GM19239 (cell line): ENCODE measurements at places on chromosomes 3 and 15.

DNA sequence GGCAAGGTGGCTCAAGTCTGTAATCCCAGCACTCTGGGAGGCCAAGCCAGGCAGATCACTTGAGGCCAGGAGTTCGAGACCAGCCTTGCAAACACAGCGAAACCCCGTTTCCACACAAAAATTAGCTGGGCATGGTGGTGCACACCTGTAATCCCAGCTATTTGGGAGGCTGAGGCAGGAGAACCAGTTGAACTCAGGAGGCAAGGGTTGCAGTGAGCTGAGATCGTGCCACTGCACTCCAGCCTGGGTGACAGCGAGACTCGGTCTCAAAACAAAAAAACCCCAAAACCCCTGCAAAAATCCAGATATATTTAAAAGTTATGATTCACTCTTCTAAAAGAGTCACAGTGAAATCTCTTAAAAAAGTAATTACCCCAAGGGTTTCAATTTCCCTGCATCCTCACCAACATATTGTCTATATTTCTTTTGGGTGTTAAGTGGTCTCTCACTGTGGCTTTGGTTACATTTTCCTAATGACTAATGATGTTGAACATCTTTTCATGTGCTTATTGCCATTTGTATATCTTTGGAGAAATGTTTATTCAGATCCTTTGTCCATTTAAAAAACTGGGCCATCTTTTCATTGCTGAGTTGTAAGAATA, 73.2 kb upstream of the UBP1 start:
- DNase-seq = no peak

GRCh38 chr15:66701422-66702034, 508 bp upstream of the SMAD6 start:
- peak; percentile 43 for DNase-seq

DNA sequence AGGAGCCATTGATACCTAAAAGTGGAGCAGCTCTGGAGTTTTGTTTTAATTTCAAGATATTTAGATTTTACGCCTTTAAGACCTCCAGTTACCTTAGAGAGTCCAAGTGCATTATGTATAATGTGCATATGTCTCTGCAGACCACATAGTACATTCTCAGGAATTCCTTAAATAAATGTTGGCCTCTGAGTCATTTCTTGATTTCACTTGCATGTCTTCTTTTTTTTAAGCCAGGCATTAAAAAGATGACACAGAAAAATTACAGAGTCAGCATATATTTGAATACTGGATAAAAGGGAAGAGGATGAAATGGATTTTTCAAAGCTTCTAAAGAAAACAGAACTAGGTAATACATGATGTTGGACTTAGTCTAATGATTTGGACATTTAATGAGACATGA, 125.2 kb downstream of the TMCO5A start:
- no peak for DNase-seq

GRCh38 chr3:54376939-54377578, 254.7 kb downstream of the CACNA2D3 start:
- DNase-seq = no peak

GRCh38 chr15:76988867-76989780, 5.8 kb upstream of the PSTPIP1 start:
- DNase-seq = no peak

GRCh38 chr3:174620138-174620537, 239.0 kb upstream of the NAALADL2 start:
- DNase-seq = no peak

DNA sequence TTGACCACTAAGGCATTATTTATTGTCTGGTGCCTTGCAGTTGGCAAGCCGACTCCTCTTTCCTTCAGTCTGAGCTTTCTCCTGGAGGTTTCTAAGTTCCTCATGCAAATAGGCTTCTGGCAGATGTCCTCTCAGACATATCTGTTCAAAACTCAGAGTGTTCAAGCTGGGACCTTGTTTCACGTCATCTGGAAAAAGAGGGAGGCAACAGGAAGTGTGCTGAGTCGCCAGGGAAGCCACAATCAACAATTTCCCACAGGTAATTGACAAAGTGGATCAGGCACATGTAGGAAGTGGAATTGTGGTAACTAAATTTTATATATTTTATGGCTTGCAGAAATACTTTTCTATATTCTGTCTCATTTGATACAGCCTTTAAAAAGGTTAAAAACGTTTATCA, 14.6 kb downstream of the SCG5 start:
- no peak for DNase-seq

DNA sequence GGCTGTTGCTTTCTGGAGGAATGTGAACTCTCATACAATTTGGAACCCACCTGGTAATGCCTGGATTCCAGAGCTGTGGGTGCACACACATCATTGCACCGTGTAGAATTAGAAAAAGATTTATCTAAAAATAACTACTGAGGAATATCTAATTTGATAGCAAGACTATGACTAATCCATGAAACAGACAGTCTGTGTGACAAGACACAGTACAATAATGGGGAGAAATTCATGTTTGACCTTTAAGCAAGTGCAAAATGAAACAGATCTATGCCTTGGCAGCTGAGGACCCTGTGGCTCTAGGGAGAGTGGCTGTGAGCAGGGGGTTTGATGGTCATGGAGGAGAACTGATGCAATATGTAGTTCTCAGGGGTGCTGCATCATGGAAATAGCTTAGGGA, 7.9 kb upstream of the DOCK3 start:
- DNase-seq = no peak

GRCh38 chr3:141328286-141329166, 39.8 kb upstream of the ZBTB38 start:
- DNase-seq = no peak

- no peak for DNase-seq
These were observed 639.4 kb upstream of the NAALADL2 start for GRCh38 chr3:174219738-174220137.

- DNase-seq = no peak
These were observed 3.1 kb downstream of the SLC15A2 start for GRCh38 chr3:121897296-121897695.

DNA sequence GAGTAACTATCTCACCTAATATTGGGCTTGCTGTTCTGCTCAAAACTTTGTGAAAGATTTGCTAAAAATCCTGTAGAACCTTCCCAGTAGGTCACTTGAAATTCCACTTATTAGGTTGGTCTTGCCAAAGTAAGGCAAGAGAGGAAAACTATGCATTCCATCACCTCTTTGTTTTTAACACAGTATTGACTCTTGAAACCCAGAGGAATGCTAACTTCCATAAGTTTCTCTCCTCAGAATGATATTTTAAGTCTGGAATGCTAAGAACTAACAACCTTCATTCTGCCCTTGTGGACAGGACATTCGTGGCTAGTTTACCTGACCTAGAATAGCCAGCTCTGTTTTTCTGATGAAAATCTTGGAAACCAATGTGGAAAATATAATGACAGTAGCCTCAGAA, 154.5 kb downstream of the TMCO5A start:
- no peak for DNase-seq

DNA sequence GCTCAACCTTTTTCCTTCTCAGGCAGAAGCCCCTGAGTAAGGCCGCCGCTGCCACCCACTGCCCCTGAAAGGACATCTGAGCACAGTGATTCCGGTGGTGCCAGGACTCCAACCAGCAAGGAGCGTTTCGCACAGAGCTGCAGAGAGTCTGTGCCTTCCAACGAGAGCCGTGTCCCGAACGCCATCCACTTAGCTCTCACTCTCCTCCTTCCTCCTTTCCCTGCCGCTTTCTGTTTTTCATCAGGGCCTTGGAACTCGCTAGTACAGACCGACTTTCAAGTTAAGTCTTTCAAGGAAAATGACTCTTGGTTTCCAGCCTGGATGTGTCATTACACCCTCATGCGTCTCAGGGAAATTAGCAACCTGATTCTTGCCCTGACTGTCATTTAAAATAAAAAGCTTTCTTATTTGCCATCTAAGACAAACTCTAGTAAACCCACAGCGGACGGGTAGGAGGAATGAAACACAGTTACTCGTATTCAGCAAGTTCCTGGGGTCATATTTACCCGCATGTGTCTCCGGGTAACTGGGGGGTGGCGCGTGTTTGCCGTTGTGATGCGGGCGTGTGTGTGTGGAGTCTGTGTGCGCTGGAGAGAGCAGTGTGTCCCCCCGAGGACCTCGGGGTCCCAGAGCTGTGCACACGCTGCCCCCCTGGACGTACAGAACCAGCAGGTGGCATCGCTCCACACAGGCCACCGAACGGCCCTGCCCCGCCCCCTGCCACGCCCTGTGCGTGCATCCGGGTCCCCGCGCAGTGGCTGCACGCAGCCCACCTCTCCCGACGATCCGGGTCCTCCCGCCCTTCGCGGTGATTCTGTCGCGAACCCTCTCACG, 30.4 kb upstream of the ALDH1A3 start:
- DNase-seq = peak; percentile 46

GRCh38 chr15:70242951-70243685, 145.4 kb upstream of the TLE3 start:
- DNase-seq = no peak

GRCh38 chr3:195801251-195802183, 10.2 kb downstream of the MUC4 start:
- no peak for DNase-seq

GRCh38 chr3:34225821-34226366, 427.5 kb downstream of the PDCD6IP start:
- no peak for DNase-seq

DNA sequence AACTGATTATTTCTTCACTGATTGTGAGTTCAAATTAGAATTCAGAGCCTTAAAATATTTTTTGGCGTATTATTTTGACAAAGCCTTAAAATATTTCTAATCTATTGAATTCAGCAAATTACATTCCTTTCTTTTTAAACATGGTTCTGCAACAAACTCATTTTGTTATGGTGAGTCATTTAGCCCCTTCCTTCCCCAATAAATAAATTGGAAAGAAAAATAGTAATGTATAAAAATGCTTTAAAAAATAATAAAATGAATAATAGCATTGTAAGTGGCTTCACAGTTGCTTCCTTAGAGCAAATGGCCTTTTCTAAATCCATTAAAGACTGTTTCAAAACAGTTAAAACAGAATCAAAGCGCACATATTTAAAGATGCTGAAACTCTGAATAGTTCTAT, 12.1 kb downstream of the CSNK1G1 start:
- no peak for DNase-seq

DNA sequence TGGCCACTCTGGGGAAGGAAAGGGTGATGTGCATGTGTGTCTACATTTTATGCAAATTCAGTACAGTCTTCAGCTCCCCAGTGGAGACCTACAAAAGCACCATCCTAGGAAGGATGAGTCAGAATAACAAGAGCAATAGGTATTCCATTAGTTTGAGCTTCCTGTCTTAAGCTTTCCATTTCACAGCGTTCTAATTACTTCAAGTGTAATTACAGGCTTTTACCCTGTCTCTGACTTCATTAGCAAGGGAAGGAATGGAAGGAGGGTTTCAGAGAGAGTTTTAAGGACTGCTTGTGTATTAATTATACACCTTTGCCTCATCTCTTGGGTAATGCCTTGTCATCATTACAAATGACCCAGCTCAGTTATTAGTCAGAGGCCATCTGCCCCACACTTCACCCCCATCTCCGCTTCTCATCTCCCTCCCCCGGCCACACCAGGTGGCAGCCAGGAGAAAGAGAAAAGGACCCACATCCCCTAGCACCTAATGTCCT, 202.8 kb upstream of the MRPL3 start:
- no peak for DNase-seq

- DNase-seq = no peak
These were observed 9.2 kb upstream of the ACSBG1 start for GRCh38 chr15:78243491-78243941.

- DNase-seq = no peak
These were observed 39.7 kb downstream of the MYO5C start for GRCh38 chr15:52255935-52256334.

DNA sequence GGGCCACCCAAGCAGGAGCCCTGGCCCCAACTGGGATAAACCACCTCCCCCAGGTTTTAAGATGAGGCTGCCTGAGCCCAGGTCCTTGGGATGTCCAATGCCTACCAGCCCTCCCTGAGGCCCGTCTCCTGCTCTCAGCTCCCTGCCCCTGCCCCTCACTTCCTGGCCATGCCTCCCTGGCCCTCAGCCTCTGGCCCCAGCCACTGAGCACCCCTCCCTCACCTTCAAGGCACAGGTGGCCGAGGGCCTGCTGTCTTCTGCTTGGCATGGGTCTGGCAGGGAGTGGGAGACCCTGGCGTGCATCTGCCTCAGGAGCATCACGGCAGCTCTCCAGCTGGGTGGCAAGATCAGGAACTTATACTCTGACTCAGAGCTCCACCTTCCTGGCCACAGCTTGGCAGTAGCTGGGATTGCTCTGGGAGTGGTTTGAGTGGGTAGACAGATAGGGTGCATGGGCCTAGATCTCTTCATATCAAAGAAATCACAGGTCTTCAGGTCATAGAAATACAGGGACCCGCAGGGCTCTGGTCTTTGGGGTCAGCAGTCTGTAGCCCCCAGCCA, at the start of gene PLA2G4E:
TSS of gene PLA2G4E (minus strand) at position 330 of the 561 bp plus-strand sequence. CDS start at position 318, 12 bp downstream.
- no peak for DNase-seq

- no peak for DNase-seq
These were observed 474.2 kb downstream of the MAGI1 start for GRCh38 chr3:65564483-65564882.

DNA sequence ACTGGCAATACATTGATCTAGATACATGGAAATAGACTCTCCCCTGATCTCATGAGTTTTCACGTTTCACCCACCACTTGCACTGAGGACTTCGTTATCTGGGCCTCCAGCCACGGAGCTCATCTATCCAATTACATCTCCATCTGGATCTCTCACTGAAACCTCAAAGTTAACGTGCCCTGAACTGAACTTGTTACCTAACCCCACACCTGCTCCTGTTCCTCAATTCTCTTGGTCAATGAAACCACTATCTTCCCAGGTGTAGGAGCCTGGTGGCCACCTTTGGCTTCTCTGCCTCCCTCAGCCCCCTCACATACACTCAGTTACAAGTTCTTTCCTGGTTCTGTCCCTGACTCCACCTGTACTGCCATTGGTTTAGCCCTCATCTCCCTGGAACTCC, 9.7 kb downstream of the DGKG start:
- DNase-seq = no peak

GRCh38 chr3:181741417-181741816, 29.7 kb downstream of the SOX2 start:
- DNase-seq = no peak

- DNase-seq = no peak
These were observed 211.5 kb downstream of the LSAMP start for GRCh38 chr3:116233711-116234357.

- DNase-seq = no peak
These were observed 20.1 kb downstream of the USP13 start for GRCh38 chr3:179672918-179673317.

GRCh38 chr15:52104532-52105004, 8.0 kb downstream of the BCL2L10 start:
- no peak for DNase-seq
